Left ventricle myocardium inferior (tissue), 1 donor: ENCODE measurements at places on chromosomes 2 and 18.

DNA sequence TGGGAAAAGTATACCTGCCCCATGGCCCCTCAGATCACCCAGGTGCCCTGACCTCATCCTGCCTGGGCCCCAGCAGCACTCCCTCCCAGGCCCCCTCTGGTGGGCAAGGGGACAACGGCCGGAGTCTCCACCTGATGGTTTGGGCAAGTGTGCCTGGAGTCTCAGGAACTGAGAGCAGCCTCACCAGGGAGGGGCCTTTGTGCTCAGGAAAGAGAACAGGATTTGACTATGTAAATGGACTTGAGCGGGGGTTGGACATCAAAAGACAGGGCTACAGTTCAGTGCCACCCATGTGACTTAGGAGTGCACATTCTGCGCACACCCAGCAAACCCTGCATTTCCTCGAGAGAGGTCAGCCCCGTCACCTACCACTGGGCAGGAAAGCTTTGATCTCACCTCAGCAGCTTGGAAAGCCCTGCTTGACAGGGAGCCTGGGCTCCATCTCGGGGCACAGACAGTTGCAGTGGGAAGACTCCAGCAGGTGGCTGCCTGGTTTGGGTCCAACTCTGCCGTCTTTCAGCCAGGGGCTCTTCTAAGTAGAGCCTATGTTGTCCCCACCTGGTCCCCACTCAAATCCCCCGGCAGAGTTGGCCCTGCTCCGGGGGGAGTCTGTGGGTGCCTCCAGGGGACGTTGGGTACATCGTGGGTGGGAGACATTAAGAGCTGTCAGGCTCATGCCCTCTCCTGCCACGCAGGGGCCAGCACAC is 3.3 kb downstream of the INPP5D start:
- peaks cover 61% of the 10 kb centered on the region for H3K4me1 ChIP-seq
- H3K27ac ChIP-seq = peak overlapping the region; percentile 89
- DNase-seq = no peak

- no peak overlapping the region for H3K27ac ChIP-seq
- peaks cover 77% of the 10 kb centered on the region for H3K27me3 ChIP-seq
- no peaks in the 10 kb centered on the region for H3K36me3 ChIP-seq
- no peak overlapping the region for H3K4me3 ChIP-seq
- DNase-seq = peak; percentile 58
These were observed 93.9 kb upstream of the LGALSL start for GRCh38 chr2:64359892-64360657.

DNA sequence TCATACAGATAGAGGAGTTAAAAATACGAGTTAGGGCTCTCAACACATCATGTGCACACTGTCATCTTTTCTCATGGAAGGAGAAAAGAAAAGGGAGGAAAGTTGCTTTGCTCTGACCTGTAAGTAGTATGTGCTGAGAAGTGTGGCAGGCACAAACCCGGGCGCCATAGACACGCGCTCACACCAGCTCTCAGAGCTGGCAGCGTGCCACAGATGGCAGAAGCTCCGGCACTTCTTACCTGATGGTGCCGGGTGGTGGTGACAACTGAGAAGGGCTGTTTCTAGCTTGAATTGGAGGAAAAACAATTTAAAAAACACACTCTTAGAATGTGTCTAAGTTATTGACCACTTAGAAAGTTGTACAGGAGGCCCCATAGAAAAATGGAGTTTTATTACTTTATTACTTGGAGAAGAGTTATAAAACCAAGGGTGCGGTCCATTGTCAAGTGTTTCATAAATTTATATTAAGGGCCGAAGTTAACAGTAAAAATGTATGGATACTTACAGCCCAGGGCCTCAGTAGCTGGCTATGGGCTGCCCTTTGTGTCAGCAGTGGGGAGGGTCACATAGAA is 92.2 kb downstream of the DPP4 start:
- no peaks in the 10 kb centered on the region for H3K4me1 ChIP-seq
- no peaks in the 10 kb centered on the region for H3K36me3 ChIP-seq
- no peak overlapping the region for H3K27ac ChIP-seq
- DNase-seq = no peak
- H3K27me3 ChIP-seq = peaks cover 34% of the 10 kb centered on the region

DNA sequence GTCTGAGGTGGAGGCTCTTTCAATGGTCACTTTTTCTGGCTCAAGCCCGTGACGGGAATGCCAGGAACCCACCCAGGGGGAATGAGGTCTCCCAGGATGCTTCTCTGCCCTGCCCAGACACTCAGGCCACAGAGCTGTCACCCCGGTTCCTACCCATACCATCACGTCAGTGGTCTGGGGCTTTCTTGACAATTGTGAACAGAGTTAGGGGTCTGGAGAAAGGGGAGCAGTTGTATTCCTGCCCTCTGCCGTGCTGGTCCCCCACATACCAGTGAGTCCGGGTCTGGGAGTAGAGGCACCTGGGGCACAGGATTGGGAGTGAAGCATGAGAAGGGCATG is 97.2 kb downstream of the B3GNT2 start:
- H3K4me1 ChIP-seq = peaks cover 51% of the 10 kb centered on the region
- H3K4me3 ChIP-seq = peak overlapping the region; percentile 31
- no peak for DNase-seq
- H3K27me3 ChIP-seq = no peaks in the 10 kb centered on the region

- no peak for DNase-seq
- no peaks in the 10 kb centered on the region for H3K4me1 ChIP-seq
- no peaks in the 10 kb centered on the region for H3K27me3 ChIP-seq
- H3K27ac ChIP-seq = no peak overlapping the region
- no peak overlapping the region for H3K4me3 ChIP-seq
- no peaks in the 10 kb centered on the region for H3K36me3 ChIP-seq
These were observed 41.9 kb upstream of the RHOB start for GRCh38 chr2:20404950-20405349.

GRCh38 chr2:164145093-164145987 is 409.5 kb upstream of the FIGN start:
- no peak overlapping the region for H3K4me3 ChIP-seq
- H3K4me1 ChIP-seq = no peaks in the 10 kb centered on the region
- H3K36me3 ChIP-seq = no peaks in the 10 kb centered on the region
- H3K27me3 ChIP-seq = no peaks in the 10 kb centered on the region
- H3K27ac ChIP-seq = no peak overlapping the region

GRCh38 chr2:181900007-181900651 is 8.6 kb downstream of the ITPRID2 start:
- peaks cover 70% of the 10 kb centered on the region for H3K36me3 ChIP-seq
- no peak overlapping the region for H3K27ac ChIP-seq
- no peak for DNase-seq

DNA sequence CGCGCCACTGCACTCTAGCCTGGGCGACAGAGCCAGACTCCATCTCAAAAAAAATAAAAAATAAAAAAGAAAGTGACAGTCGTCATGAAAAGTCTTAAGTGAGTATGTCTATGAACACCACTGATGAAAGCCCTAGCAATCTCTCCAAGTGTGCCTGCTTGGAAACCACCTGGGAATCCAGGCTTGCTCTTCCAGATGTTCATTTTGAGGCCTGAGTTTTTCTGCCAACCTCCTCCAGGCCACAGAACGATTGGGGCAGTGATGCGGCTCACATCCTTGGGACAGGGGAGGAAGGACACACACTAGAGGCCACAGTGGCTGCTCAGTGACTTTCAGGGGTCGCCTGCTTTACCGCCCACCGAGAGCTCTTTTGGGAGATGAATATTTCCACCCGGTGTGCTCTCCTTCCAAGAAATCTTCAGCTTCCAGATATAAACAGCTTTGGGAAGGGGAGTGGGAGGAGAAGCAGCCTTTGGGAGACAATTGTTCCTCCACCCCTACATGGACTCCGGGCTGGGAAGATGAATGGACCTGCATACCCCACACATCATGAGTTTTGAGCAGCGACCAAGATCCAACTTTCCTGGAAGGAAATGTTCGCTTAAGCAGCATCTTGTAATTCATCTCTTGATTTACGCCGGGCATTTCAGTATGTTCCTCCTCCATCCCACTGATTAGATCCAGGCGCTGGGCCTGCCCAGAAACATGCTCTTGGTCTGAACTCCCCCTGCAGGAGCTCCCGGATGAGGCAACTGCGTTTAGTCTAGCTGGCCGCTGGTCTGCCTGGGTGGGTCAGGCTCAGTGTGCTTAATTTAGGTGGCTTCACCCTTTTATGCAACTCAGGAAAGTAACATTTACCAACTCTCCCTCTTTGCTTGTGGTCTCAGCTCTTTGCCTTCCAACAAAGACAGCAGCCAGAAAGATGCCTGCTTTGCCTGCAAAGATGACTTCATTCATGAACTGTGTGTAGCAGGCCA is 6.2 kb upstream of the ARMC9 start:
- no peaks in the 10 kb centered on the region for H3K36me3 ChIP-seq
- peak overlapping the region; percentile 93 for H3K27ac ChIP-seq
- DNase-seq = peak; percentile 72
- peaks cover 12% of the 10 kb centered on the region for H3K27me3 ChIP-seq

GRCh38 chr2:207319316-207319715 is 153.6 kb upstream of the KLF7 start:
- no peaks in the 10 kb centered on the region for H3K4me1 ChIP-seq
- no peak overlapping the region for H3K4me3 ChIP-seq
- no peaks in the 10 kb centered on the region for H3K27me3 ChIP-seq
- no peak overlapping the region for H3K27ac ChIP-seq

DNA sequence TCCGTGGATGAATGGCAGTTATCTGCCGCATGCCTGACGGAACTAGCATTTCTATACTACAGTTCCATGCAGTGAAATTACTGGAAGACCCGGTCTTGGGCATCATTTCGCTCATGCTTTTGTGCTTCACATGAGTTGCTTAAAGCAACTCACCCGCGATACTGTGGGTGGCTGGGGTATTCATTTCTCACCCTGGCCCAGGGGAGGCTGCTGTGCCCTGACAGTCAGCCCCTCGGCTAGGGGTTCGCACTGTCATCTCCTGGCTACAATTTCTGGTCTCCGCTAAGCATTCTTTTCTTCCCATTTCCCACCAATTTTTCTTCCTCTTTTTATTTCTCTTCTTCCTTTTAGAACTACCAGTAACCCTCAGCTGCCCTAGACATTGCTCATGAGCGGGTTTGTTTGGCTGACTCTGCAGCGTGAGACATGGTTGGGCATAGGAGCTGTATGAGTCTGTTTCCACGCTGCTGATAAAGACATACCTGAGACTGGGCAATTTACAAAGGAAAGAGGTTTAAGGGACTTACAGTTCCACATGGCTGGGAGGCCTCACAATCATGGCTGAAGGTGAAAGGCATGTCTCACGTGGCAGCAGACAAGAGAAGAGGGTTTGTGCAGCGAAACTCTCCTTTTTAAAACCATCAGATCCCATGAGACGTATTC is 16.5 kb upstream of the CNDP2 start:
- H3K27ac ChIP-seq = no peak overlapping the region
- H3K4me1 ChIP-seq = peaks cover 10% of the 10 kb centered on the region
- H3K36me3 ChIP-seq = no peaks in the 10 kb centered on the region
- no peaks in the 10 kb centered on the region for H3K27me3 ChIP-seq

DNA sequence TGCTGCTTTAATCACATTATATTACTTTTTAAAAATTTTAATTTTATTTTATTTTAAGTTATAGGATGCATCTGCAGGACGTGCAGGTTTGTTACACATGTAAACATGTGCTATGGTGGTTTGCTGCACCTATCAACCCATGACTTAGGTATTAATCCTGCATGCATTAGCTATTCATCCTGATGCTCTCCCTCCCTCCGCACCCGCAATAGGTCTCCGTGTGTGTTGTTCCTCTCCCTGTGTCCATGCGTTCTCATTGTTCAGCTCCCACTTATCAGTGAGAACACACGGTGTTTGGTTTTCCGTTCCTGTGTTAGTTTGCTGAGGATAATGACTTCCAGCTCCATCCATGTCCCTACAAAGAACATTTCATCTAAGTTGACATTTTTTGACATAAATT is 283.2 kb downstream of the CYRIA start:
- no peak overlapping the region for H3K4me3 ChIP-seq
- no peak for DNase-seq
- H3K36me3 ChIP-seq = no peaks in the 10 kb centered on the region
- peaks cover 8% of the 10 kb centered on the region for H3K27me3 ChIP-seq
- peaks cover 14% of the 10 kb centered on the region for H3K4me1 ChIP-seq

DNA sequence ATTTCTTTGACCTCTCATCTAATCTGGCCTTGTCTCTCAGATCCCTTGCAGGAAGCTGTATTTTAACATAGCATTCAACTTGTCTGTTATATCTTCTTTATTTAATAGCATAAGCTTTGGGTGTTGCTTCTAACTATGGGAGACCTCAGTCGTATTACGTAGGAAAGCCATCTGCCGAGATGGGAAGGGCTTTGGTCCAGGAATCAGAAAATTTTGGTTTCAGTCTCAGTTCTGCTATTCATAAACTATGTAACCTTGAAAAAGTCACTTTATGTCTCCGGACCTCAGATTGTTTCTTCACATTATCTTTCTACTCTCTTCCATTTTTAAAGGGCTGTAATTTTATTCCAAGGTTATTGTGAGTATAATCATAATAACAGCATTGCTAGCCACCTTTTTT is 297.7 kb downstream of the SATB2 start:
- no peaks in the 10 kb centered on the region for H3K36me3 ChIP-seq
- H3K27me3 ChIP-seq = no peaks in the 10 kb centered on the region
- H3K27ac ChIP-seq = no peak overlapping the region
- no peaks in the 10 kb centered on the region for H3K4me1 ChIP-seq
- no peak overlapping the region for H3K4me3 ChIP-seq

- H3K4me3 ChIP-seq = no peak overlapping the region
- no peak for DNase-seq
- no peak overlapping the region for H3K27ac ChIP-seq
- no peaks in the 10 kb centered on the region for H3K27me3 ChIP-seq
These were observed 226.3 kb upstream of the SMAD7 start for GRCh38 chr18:49177071-49177470.

- no peak overlapping the region for H3K4me3 ChIP-seq
- no peaks in the 10 kb centered on the region for H3K36me3 ChIP-seq
- H3K27me3 ChIP-seq = peaks cover 78% of the 10 kb centered on the region
- H3K4me1 ChIP-seq = no peaks in the 10 kb centered on the region
These were observed 128.0 kb downstream of the SPP2 start for GRCh38 chr2:234178330-234179030.

- H3K27ac ChIP-seq = no peak overlapping the region
- peaks cover 36% of the 10 kb centered on the region for H3K4me1 ChIP-seq
- no peaks in the 10 kb centered on the region for H3K36me3 ChIP-seq
- no peak overlapping the region for H3K4me3 ChIP-seq
These were observed 74.2 kb upstream of the SERTAD2 start for GRCh38 chr2:64727843-64728463.

- peaks cover 19% of the 10 kb centered on the region for H3K27me3 ChIP-seq
- no peak overlapping the region for H3K4me3 ChIP-seq
- no peaks in the 10 kb centered on the region for H3K36me3 ChIP-seq
- no peak for DNase-seq
These were observed 167.2 kb downstream of the FBXO15 start for GRCh38 chr18:73980289-73980979.

- H3K4me1 ChIP-seq = no peaks in the 10 kb centered on the region
- H3K36me3 ChIP-seq = peaks cover 5% of the 10 kb centered on the region
- H3K27me3 ChIP-seq = no peaks in the 10 kb centered on the region
These were observed 51.3 kb downstream of the TMEM247 start for GRCh38 chr2:46530639-46531038.
